ENCODE measurements at places on chromosomes 16 and 17.

DNA sequence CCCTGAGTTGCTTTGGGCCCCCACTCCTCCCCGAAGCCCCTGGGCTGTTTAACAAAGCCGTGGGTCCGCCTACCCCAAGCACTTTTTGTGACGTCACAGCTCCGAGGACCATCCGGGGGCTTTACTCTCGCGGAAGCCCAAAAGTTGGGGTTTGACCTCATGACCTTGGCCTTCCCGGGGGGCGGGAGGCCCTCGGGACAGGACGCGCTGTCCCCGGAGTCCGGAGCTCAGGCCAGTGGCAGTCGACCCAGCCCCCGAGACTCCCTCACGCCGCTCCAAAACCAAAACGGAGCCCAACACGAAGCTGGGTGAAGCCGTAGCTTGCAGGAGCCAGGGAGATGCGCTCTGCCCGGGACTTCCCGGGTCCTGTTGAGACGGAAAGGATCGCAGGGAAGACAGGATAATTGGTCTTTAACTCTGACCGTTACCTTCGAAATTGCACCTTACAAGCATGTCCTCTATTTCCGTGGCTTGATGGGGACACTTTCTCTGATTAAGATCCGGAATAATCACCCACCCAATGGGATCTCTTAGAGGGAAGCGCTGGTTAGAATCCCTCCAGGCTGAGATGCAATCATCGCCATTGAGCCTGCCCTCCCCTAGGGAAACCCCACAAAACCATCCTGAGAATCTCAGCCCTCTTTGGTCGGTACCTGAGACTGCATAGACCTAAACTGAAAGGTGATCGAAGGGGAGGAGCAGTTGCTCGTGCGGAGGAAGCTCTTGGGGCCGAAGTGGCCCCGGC, 4.9 kb upstream of the SOX9 start:
- no peak for DNase-seq

DNA sequence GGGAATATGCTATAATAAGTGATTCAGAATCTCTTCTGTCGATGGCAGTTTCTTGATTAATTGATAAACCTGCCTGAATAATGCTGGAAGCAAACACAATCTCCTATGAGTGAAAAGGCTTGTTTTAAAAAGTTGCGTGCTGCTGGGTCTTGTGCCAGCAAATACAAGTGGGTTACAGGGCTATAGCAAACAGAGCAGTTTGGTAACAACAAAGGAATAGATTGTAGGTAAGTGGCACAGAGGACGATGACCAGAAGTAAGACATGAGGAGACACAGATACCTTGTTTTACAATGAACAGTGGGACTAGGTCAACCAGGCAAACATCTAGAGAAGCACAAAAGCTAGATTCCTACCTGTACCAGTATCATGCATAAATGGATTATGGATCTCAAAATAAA, 23.7 kb upstream of the FAAP100 start:
- no peak for DNase-seq

DNA sequence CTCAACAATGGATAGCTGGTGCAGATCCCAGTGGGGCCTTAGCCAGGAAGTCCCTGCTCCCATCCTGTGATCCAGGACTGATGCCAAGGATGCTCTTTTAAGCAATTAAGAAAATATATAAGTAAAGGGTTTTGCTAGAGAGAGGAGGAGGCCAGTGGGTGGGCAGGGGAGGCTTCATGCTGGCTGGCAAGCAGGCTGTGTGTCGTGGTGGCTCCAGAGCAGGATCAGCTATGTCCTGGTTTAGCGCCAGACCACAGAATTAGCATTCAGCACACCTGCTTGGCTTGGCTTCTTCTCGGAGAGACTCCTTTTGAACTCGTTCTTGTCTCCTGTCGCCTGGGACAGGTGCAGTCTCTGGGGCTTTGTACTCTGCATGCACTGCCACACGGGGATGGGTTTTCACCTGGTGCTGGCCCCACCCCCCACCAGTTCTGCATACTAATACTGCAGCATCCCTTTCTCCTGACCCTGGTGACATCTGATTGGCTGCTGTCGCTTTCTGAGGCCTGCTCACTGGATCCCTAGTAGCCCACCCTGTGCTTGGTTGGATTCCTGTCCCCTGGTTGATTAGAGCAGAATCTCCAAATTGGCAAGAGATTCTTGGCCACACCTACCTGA, 66.1 kb downstream of the PLD6 start:
- DNase-seq: no peak

DNA sequence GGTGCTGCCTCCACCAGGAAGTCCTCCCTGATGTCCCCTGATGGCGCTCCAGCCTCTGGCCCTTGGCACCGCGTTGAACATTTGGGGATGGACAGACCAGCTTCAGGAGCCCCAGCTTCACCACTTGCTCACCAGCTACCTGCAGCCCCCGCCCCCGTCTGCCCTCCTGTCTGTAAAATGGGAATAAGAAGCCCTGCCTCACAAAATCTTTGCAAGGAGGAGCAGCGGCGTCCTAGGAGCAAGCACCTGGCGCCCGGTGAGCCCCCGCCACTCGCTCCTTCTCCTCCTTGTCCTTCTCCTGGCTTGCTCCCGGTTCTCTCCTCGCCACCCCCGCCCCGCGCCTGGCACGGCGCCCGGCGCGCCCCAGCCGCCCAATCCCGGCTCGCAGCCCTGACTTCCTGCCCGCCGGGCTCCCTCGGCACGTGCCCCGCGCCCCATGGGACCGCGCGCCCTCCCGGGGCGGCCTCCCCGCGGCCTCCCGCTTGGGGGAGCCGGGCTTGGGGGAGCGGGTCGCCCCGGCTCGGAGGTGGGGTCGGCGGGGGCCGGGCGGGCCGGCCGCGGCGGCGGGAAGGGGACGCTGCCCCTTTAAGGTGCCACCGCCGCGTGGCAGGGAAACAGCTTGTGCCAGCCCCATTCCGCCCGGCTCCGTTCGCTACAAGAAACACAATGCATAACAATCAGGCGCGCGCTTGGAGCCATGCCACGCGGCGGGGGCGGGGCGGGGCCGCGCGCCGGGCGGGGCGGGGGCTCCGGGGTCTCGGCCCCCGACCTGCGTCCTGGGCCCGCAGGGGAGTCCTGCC, 9.1 kb upstream of the PPP1R1B start:
- DNase-seq: peak; percentile 30

DNA sequence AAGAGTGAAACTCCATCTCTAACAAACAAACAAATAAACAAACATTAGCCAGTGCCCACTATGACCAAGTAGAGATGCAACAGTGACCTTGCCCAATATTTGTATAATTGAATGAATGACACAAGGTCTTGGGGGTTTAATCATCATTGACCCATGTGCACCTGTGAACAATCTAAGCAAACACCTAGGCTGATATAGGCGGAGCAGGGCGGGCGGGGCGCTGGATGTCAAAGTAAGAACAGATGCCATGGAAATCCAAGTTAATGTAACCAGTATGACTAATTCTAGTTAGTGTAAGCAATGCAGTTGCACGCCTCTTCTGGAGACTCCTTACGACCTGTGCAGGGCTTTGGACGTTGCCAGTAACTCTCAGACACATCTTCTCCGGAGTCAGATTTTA, 17.6 kb downstream of the RCVRN start:
- DNase-seq: no peak

DNA sequence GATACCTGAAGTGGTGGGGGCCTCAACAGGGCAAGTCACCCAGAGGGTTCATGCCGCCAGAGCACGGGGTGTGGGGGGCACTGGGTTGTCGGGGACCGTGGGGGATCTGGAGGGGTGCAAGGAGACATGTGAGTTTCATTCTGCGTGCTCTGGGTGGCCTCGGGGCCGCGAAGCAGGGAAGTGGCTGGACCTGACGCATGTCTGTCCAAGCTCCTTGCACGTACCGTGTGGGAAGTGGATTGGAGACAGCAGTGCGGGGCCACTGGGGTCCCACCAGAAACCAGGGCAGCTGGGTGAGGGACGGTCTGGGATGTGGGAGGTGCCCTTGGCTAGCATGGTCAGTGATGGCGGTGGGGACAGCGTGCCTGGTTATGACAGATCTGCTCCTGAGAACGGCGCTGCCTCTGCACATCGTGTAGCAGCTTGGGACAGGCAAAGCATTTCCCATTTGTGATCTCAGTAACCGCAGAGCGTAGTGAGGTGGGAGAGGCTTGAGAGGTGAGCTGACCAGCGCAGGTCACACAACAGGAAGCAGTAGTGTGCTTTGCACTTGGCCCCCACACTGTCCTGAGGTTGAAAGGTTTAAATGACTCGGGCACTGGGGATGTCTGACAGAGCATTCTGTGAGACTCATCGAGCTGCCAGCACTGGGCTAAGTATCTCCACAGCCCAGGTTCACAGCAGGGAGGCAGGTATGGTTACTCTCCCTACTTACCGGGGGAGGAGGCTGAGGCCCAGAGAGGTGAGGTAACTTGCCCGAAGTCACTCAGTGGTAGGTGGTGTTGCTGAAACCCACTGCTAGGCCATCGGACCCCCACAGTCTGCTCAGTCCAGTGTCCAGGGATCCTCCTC, 114.4 kb downstream of the SOCS1 start:
- DNase-seq: no peak
